ENCODE measurements at places on chromosomes 5 and 9.

DNA sequence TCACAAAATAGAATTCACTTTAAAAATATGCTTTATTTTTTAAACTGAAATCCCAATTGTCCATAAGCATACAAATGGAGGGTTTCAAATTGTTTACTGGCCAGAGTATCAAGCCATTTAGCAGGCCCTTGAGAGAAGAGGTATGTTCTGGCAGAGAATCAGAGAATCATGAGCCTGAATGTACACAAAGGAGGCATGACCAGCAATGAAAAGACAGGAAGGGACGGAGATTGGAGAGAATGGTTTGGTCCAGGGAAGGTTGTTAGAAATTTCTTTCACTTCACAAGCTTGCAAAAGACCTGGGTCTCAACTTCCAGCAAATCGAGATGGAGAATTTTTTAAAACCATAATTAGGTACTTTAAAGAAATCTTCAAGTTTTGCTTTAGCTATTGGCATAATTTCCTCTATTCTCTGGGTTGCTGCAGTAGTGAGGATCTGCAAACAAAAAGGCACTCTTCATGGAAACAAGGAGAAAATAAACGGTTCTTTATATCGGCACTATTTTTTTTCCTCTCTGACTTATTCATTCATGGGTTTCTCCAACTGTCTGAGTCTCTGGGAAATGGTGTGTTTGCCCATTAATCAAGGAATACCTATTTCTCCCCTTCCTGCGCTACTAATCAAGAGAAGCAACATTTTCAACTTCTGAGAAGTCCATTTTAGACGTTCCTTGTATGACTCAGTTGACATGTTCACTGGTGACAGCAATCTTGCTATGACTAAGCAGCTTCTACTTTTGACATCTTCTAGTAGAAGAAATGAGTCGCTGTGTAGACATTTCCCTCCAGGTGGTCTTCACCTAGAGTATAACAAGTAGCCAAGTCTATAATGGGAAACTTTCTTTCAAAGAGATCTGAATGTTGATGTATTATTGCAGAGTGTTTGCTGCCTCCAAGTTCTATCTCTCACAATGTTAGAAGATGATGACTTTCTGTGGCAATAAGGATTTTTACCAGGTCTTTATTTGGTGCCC, 23.1 kb upstream of the ERCC6L2 start:
- DNase-seq: no peak

DNA sequence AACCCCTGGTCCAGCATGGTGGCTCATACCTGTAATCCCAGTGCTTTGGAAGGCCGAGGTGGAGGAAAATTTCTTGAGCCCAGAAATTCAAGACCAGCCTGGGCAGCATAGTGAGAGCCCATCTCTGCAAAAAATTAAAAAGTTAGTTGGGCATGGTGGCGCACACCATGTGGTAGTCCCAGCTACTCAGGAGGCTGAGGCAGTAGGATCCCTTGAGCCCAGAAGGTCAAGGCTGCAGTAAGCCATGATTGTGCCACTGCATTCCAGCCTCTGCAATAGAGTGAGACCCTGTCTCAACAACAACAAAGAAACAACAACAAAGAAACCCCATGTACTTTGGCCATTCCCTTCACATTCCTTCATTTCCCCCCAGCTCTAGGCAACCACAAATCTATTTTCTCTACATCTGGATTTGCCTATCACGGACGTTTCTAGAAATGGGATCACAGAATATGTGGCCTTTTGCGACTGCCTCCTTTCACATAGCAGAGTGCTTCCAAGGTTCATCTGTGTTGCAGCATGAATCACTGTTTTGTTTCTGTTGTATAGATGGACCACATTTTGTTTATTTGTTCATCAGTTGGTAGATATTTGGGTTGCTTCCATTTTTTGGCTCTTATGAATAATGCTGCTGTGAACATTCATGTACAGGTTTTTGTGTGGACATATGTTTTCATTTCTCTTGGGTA, 17.9 kb downstream of the MIGA2 start:
- DNase-seq: no peak

DNA sequence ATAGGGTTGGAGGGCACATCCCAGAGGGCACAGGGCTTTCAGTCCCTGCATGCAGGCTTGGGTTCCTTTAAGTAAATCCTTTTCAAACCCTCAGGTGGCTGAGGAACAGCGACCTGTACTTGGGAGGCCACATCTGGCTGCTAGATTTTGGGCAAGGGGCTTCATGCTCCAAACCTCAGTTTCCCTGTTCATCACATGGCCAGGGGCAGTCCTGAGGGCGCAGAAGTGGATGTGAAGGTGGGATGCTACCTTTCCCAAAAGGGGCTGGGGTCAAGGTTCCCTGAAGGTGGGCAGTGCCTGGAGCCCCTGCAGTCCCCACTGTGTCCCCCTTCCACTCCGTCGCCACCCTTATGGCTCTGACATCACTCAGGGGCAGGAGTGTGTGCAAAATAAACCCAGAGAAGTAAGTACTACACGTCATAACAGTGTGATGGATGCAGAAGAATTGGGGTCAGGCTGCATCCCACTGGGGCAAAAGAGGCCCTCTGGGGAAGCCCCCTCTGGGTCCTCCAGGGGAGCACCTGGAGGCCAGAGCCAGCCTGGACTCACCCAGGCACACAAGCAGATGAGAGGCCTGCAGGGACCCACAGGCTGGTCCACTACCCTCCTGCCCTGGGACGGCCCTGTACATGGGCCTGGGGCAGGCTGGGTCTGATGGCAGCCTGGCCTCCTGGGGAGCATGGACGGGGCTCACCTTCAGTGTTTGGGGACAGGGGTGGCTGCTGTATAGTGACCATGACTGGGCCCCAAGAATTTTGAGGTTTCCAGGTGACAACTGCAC, 1.9 kb upstream of the CARD19 start:
- no peak for DNase-seq

DNA sequence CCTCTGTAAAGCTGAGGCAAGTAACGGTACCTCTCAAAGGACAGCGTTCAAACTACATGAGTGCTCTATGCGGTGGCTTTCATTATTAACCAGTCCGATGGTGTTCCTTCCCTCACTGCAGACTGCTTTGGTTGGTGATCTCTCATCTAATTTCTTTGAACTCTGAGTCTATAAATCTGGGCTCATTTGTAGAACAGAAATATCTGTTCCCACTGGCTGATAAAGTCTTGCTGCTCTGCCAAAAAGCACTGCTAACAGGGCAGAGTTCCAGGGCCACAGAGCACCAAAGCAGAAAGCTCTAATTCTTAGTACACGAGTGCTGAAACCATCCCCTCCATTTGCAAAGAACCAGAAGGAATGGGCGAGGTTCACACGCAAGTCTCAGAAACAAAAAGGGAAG, 81.9 kb downstream of the MED27 start:
- DNase-seq: no peak

- DNase-seq: no peak
Observed at GRCh38 chr9:123058834-123059233, 25.4 kb downstream of the GPR21 start.

DNA sequence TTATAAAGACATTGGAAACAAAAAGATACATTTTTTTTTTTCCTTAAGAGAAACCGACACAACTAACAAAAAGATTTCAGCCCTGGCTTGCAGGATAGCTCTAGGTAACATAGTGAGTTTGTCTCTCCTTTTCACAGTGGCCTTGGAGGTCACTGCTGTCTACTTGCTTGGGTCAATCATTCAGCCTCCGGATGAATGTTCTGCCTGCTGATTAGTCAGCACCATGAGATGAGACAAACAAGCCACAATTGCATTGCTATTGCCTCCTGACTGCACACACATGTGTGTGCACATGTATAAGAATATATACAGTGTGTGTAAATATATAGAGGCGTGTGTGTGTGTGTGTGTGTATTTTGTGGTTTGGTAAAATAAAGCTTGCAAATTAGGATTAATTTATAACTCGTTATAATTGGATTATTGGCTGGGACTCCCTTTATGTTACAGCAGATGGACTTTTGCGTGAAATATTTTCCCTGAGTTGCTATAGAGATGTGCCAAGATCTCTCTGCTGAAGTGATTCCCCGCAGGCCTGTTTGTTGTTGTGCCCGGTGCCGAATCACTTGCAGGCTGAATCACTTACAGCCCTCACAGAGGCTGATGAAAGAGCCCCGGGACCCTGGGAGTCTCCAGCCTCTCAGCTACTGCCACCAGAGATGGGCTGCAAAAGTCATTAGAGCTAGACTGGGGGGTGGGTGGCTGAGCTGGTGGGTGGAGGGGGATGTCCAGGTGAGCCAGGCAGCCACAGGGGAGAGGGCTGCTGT, 161.2 kb downstream of the FGF18 start:
- no peak for DNase-seq

GRCh38 chr9:126549246-126550006, 64.3 kb upstream of the LMX1B start:
- no peak for DNase-seq

GRCh38 chr9:136352682-136353081, 10.9 kb downstream of the DNLZ start:
- no peak for DNase-seq

GRCh38 chr5:168660691-168661090, 81.5 kb upstream of the PANK3 start:
- no peak for DNase-seq

DNA sequence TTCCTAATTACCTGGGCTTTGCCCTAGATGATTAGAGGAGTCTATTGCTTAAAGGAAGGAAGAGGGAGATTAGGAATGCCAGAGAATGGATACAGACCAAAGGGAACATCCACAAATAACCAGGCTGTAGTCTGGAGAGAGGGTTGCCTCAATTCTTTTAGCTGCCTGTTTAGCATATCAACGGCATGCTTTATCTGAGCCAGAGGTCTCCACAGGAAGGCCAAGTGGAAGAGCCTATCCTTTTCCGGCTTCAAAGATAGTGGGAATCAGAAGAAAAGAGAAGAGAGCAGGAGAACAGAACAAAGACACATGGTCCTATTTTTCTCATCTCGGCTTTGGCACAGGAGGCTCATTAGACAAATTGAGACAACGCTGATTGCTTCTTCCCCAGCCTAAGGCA, 142.4 kb downstream of the NMUR2 start:
- DNase-seq: no peak

- no peak for DNase-seq
Observed at GRCh38 chr5:152864447-152864846, 459.4 kb upstream of the NMUR2 start.

- DNase-seq: no peak
Observed at GRCh38 chr5:100479079-100479688, 56.0 kb upstream of the FAM174A start.

- no peak for DNase-seq
Observed at GRCh38 chr5:167871091-167871490, 420.4 kb upstream of the WWC1 start.

DNA sequence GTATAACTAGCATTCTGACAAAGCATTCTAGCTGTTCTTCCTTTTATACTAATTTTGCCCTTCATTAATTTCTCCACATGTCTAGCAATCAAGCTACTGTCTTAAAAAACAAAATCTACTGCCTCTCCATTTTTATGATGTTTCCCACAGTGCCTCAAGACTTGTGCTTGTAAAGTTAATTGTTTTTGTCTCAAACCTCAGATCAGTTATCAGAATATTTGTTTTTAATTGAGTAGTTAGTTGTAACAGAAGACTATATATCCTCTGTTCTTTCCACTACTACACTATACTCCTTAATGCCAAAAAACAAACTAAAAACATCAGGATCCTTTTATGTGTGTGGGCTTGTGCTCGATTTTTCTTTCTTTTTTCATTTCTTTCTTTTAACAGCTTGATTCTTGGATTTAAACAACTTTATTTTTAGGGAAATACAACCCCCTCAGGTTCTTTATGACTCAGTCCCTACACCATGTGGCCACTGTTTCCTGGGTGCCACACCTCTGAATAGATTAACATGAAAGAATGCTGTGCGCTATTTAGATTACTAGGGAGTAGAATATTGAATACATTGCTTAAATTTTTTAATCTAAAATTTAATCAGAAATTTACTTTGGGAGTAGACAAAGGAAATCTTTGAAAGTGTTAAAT, 1.2 kb downstream of the ASPN start:
- DNase-seq: no peak

- no peak for DNase-seq
Observed at GRCh38 chr5:181186986-181187499, 18.0 kb downstream of the TRIM7 start.

- DNase-seq: no peak
Observed at GRCh38 chr5:172801179-172801671, 30.2 kb upstream of the DUSP1 start.

DNA sequence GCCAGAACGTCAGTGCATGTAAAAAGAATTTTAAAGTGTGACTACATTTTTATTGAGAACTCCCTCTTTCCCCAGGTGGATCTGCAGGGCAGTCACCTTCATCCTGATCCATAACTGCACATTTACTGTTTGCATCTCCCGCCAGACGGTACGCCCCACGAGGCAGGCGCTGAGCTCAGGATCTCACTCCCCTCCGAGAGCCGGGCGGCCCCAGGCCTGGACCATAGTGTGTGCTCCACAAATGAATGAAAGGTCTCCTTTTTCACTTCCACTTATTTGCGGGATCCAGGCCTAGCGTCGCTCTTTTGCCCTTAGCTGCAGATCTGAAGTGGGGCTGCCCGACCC, 378 bp downstream of the DROSHA start:
- peak; percentile 15 for DNase-seq

DNA sequence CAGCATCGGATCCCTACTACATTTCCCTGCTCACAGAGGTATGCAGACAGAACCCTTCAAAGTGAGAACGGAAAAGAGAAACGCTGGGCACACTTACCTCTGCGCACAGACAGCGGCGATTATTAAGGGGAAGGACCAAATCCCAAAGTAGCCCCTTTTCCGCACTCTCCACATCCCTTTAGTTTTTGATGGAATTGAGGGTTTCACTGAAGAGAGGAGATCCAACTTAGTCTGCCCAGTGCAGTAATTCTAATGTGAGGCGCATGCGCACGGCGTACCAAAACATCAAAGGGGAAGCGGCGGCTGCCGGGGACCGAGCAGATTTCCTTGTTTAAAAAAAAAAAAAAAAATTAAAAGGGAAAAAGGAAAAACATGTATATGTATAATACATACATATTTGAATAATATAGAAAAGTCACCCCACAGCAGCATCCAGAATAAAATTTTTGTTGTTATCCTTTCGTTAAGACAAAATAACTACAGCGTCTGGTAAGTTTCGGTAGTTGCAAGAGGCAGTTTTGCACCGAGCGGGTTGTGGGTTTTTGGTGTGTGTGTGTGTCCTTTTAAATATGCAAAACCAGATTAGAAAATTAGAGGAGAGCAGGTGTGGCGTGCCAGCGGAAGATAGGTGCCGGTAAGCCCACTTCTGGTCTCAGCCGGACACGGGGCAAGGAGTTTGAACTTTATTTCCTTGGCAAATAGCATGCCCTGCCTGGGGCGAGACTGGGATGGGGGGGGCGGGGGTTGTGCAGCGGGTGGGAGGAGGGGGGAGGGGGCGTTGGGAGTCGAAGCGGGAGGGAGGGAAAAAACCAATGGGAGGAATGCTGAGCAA, at the start of gene GABRB2:
Gene GABRB2 (minus strand): TSS at position 256 of the 832 bp plus-strand sequence. CDS start 82 bp downstream, at position 174.
- DNase-seq: no peak

GRCh38 chr5:62306323-62306895, 403 bp downstream of the KIF2A start:
- peak; percentile 16 for DNase-seq

DNA sequence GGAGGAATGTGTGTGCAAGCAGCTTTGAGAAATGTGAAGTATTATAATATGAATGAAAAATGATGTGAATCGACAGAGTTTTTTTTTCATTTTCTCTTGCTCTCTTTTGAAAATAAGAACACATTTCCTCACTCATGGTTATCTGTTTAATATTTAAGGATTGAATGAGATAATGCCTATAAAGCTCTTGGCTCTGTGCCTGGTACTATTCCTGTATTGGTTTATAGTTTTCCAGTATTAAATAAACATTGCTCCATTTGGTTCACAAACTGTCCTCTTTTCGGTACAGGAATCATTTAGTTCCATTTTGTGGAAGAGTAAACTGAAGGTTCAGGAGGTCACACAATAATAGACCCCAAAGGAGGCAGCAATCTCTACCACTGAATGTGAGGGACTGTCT, 1185.5 kb upstream of the WWC1 start:
- DNase-seq: no peak
